ENCODE measurements at places on chromosomes 6 and 20.
A peak's percentile ranks its signal among the peaks of the same experiment; 100 is the strongest.

DNA sequence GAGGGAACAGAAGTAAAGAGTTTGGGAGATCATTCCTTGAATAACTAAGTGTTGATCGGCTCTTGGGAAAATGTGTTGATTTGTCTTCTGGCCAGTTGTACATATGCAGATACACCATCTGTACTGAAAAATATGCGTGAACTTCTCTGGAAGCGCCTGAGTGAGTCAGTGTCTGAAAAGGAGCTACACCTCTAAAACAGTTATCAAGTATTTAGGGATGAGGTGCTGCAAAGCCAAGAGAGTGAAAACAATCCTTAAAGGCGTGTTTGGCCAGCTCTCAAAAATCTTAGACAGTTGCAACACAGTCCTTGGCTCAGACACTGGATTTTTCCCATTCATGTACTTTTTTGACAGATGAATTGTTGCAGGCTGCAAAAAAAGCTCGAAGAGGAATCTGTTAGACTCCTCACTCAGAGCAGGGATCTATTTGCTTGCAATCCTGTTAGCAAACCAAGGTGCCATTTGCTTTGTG, 61.3 kb downstream of the BMP6 start:
- peak; percentile 78 for DNase-seq

DNA sequence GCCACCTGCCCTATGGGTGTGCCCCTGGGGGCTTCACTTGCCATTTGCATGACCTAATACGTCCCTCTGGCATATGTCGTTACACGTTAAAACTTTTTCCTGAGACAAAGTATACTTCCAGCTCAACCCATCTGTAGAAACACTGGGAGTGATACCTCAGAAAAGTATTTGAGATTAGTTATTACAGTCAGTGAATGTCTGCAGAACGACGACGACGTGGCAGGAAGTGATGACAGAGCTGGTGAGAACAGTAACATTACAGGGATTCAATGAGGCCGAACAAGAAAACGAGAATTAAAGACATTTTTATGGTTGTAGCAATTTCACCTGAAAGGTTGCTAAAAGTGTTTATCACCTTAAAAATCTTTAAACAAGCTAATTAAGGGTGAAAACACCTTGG, 40.2 kb downstream of the SASH1 start:
- DNase-seq, result no peak

DNA sequence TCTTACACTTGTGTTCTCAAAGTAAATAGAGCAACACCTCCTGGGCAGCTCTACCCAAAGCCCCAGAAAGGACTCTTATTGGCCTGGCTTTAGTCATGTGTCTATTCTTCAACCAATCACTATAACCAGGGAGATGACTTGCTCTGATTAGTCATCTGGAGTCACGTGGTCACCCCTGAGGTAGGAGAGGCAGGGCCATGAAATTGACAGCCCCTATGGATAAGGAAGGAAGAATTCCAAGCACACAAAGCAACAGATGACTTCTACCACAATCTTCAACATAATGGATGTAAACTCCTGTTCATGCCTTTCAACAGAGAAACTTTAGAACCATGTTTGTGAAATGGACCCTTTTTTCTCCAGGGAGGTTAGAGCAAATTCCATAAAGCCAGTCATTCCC, 24.6 kb upstream of the EYA2 start:
- DNase-seq, result no peak

GRCh38 chr6:3026791-3027626, 27.3 kb downstream of the NQO2 start:
- peak; percentile 22 for DNase-seq

DNA sequence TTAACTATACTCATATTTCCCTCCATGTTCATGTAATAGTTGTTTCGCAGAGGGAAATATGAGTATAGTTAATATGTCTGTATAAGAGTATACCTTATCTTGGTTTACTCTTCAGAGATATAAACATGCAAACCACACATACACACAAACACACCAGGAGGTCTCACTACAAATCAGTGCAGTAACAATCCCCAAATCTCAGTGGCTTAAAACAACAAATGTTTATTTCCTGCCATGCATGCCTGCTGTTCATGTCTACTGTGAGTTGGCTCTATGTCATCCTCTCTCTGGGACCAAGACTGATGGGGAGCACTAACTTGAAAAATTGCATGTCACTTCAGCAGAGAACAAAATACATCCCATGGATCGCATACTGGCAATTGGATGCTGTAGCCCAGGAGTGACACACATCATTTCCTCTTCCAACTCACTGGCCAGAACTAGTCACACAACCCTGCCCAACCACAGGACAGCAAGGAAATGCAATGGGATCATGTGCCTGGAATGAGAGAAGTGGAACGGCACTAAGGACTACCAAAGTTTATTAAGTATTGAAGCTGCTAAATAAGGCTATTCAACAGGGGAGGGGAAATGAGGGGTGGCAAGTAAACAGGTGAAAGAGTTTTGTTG, 89.0 kb upstream of the DTNBP1 start:
- no peak for DNase-seq
